Stimulated activated CD8-positive, alpha-beta memory T cell treated with anti-CD3 and anti-CD28 coated beads, Interleukin-4, amount 100 ng/mL, for 48 hours (primary cell): ENCODE measurements at places on chromosomes 3 and 15.

- no peak for DNase-seq
These were observed 1.3 kb downstream of the TTBK2 start for GRCh38 chr15:42919308-42919707.

GRCh38 chr15:39743611-39744010 lies 39.0 kb downstream of the FSIP1 start:
- no peak for DNase-seq

DNA sequence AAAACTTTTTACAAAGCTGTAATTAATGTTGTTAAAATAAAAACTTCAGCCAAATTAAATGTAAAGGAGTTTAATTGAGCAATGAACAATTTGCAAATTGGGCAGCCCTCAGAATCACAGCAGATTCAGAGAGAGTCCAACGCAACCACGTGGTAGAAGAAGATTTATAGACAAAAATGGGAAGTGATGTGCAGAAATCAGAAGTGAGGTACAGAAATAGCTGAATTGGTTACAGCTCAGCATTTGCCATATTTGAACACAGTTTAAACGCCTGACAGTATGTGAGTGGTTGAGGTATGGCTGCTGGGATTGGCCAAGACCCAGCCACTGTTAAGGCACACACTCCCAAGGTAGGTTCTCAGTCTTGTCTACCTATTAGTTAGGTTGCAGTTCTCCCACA lies 14.4 kb upstream of the PLA2G4D start:
- DNase-seq: no peak

GRCh38 chr15:78365917-78366316 lies 25.8 kb downstream of the CRABP1 start:
- no peak for DNase-seq

DNA sequence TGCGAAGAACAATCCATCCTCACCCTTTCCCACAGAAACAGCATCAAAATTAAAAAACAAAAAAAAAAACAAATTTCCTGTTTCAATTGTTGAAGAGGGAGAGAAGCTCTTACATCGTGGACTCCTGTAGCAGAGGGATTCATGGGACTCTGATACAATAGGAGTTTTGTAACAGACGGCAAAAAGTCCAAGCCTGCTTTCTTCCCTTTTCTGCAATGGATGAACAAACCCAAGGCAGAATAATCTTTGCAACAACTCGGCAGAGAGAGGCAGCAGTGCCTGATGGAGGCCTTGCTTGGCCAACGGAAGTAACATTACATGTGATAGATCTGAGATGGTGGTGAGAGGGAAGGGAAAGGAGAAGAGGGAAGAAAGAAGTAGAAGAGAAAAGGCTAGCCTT lies 26.9 kb downstream of the CCR4 start:
- no peak for DNase-seq
